ENCODE measurements at places on chromosomes 7 and 10.
A peak's percentile ranks its signal among the peaks of the same experiment; 100 is the strongest.

DNA sequence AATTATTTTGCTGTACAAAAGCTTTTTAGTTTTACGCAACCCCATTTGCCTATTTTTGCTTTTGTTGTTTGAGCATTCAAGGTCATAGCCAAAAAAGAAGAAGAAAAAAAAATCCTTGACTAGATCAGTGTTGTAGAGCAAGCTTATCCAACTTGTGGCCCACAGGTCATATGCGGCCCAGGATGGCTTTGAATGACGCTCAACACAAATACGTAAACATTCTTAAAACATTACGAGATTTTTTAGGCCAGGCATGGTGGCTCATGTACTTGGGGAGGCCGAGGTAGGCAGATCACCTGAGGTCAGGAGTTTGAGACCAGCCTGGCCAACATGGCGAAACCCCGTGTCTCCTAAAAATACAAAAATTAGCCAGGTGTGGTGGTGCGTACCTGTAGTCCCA is 8.1 kb upstream of the MALSU1 start:
- no peak for DNase-seq

- no peak for DNase-seq
These were observed 21.5 kb upstream of the PFKFB3 start for GRCh38 chr10:6181249-6181648.

GRCh38 chr10:22597138-22597537 is 117.2 kb downstream of the PIP4K2A start:
- peak; percentile 26 for DNase-seq

GRCh38 chr7:4073052-4073451 is 609.0 kb upstream of the FOXK1 start:
- DNase-seq, result no peak

DNA sequence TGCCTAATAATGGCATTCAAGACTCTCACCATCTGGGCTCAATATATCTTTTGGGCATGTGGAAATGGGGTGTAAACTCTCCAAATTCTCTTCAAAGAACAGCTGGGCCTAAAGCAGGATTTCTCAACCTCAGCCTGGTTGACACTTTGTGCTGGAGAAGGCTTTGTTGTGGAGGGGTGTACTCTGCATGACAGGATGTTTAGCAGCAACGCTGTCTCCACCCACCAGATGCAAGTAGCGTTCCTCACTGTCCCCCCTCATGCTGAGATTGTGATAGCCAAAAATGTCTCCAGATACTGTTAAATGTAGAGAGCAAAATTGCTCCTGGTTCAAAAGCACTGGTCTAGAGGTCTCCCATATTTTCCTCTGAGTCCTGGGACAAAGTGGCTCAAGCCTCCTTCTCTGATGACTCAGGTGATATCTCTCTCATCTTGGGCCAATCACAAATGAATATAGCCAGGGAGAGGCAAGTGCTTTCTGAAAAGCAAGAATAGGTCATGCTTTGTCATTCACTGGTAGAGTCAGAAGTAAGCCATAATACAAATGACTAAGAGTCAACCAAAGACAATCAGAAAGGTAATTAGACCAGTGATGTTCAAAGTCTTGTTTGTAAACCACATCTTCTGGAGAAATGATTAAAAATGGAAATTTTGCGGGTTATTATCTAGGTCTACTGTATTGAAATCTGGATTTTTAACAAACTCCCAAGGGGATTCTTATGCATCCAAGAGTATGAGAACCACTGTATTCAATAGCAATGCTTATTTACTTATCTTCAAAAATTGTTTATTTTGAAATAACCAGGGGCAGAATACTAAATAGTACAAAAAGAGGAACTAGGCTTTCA is 330.8 kb downstream of the PTEN start:
- peak; percentile 31 for DNase-seq

DNA sequence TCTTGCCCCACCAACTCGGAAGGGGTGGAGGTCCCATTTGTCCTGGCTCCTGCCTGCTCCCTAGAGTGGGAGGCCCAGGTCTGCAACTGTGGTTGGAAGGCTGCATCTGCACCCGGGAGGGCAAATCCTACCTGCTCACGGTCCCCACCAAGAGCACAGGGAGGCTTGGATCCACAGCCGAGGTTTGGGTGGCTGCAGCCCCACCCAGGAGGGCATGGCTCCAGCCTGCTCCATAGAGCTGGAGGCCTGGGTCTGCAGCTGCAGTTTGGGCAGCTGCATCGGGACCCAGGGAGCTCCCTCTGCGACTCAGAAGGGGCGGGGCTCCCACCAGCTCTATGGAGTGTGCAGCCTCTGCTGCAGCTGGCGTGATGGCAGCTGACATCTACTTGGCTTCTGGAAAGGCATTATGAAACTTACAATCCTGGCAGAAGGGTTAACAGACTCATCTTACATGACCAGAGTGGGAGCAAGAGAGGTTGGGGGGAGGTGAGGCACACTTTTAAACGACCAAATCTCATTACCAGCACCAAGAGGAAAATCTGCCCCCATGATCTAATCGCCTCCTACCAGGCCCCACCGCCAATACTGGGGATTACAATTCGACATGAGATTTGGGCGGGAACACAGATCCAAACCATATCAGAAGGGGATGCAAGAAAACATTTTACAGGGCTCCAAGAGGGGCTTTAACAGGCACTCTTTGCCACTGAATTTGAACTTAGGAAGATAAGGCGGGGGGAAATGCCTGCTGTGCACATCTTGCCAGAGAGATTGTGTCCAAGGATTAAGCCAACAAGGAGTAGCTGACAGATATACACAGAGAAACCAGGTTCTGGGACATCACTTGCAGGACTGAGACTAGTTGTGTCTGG is 8.2 kb upstream of the BLVRA start:
- DNase-seq, result peak; percentile 65

DNA sequence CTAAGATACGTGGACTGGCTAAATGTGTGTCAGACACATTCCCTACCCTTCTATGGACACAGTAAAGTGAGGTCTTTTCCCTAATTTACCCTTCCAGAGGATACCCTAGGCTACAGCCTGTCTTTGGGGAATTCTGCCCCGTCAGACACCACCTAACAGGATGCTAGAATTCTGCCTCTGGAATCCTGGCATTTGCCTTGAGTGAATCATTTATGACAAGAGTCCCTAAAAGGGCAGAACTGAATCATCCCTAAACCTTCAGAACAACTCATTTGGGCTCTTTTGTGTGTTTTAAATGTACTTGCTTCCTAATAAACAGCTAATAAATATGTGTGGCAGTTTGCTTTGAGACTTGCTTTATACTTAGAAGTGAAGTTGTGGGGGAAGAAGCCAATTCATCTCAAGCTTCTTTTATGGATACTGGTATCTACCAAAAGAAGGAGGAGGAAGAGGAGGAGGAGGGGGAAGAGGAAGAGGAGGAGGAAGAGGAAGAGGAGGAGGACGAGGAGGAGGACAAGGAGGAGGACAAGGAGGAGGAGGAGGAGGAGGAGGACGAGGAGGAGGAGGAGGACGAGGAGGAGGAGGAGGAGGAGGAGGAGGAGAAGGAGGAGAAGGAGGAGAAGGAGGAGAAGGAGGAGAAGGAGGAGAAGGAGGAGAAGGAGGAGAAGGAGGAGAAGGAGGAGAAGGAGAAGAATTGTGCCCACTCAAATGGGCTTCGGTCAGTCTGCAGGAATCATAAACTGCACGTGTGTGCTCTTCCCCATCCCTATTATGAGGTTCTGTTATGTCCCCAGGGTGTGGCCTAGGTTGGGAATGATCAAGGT is 27.1 kb downstream of the PARP12 start:
- DNase-seq, result peak; percentile 81

DNA sequence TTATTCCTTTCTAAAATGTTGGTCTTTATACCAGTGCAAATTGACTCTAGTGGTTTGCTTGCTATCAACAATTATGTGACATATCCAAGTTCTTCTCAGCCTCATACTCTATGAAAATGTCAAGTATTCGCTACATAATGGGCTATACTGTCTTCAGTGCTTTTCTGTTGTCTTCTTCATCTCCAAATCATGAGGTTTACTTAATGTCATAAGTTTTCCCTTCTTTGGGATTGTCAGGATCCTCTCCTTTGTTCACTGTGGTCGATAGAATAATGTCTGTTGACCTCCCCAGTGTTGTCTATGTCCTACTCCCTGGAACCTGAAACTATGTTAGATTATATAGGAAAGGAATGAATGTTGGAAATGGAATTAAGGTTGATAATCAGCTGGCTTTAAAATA is 16.4 kb upstream of the RALA start:
- DNase-seq, result no peak

DNA sequence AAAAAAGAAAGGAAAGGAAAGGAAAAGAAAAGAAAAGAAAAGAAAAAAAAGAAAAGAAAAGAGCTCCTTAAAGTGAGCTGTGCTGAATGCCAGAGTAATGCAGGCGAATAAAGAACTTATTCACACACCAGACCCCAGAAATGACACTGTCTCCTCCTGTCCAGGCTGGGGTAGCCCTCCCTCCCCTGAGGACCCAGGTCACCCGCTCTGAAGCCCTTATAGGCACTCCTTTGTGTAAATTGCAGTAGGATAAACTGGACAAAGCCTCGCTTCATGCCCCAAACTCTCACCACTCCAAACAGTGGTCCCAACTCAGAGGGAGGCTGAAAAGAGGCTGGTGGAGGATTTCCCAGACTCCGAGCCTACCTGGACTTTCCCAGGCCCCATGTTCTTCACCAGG is 46.3 kb downstream of the PKD1L1 start:
- DNase-seq, result no peak

DNA sequence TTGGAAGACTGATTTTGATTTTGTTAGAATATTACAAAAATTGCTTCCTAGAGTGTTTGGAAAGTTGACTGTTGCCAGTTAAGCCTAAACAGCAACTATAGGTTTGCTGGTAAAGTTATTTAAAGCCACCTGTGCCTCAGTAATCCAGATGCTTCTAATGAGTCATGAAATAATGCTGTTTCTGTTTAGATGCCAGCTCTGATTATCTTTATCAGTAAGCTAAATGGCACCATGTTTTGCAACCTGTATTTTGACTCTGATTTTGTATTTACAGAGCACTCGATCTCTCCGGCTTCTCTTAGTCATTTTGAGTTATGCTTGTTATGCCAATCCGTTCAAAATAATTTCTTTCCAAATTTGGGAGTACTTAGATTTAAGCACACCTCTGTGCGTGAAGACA is 366.1 kb downstream of the EXOC4 start:
- DNase-seq, result no peak

- no peak for DNase-seq
These were observed at the start of gene SFTPA2 for GRCh38 chr10:79560160-79560709. TSS of gene SFTPA2 (minus strand) at chr10:79560407. CDS start at chr10:79559483, 924 bp downstream.

GRCh38 chr10:123038782-123039631 is 30.2 kb downstream of the ACADSB start:
- no peak for DNase-seq

DNA sequence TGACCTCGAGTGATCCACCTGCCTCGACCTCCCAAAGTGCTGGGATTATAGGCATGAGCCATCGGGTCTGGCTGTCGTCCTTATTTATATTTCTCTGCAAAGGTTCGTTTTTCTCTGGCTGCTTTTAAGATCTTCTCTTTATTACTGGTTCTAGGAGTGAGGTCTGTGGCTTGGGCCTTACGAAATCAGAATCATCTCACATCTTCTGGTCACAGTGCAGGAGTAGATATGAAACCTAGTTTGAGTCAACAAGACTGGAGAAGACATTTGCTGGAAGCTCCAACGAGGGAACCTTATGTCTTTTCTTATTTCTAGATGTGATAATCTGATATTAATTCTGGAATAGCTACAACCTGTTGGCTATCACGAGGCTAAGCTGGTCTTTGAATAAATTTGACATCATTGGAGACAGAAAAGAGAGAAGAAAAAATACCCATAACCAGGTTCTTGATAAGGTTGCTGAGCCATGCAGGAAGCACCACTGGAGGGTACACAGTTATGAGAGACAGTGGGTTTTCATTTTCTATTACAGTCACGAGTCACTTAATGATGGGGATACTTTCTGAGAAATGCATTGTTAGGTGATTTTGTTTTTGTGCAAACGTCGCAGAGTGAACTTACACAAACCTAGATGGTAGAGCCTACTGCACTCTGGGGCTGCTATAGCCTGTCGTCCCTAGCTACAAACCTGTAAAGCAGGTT is 25.6 kb upstream of the IL15RA start:
- no peak for DNase-seq

GRCh38 chr7:70693321-70693685 is 438.6 kb upstream of the GALNT17 start:
- no peak for DNase-seq

DNA sequence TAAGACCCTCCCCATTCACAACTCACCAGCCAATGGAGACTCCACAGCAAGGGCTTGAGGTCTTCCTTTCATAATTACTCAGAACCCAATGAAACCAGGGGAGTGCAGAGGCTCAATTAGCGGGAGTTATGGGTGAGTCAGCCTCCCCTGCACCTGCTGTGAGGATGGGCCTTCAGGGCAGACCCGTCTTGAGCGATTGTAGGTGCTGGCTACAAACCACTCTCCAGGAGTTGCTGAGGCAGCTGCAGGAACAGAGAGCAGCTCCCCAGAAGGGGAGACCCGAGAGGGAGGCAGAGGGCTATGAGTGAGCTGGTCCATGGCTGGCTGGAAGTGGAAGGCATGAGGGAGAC is 58.5 kb upstream of the SORCS3 start:
- DNase-seq, result no peak

- peak; percentile 72 for DNase-seq
These were observed 38.8 kb downstream of the PTN start for GRCh38 chr7:137304624-137305235.

- no peak for DNase-seq
These were observed 32.8 kb downstream of the CPVL start for GRCh38 chr7:29113384-29114102.

DNA sequence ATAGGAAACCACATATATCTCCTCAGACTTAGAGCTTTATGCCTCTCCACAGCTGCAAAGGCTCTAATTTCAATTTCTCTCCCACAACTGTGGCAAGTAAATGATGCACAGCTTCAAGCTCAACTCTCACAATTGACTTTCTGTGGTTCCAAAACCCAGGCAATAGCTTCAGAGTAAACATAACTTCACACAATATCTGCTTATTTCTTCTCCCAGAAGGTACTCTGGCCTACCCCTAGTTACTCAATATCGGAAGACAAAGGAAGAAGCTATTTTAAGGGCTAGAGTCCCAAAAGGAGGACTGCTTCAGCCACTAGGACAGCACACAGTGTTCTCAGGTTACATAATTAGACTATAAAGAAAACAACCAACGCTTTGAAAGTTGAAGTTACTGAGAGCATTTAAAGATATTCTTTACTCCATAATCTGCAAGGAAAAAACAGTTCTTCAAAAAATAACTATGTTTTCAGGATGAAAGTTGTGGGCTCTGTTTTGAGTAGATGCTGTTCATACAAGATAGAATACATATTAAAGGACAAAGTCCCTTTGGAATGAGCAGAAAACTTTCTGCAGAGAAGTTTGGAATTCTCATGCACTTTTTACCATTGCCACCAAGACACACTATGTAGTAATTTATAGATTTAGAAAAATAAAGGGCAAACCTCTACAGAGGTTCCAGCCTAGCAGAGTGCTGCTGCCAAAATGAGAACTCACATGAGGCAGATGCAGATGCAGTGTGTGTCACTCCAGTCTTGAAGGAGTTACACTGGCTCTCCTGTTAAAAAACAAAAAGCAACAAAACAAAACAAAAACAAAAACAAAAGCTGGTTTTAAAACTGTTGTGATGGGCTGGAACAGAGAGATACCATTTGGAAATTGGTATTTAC is 81.8 kb downstream of the NT5C2 start:
- peak; percentile 44 for DNase-seq
